ENCODE measurements at places on chromosomes 1 and 21. TPM values are rescaled to one million over a fixed set of nuclear protein-coding genes. Genes with fewer than 3 reads are reported as not detected.
A peak's percentile ranks its signal among the peaks of the same experiment; 100 is the strongest.

GRCh38 chr1:53332186-53332564, 4.3 kb upstream of the LRP8 start:
- no peak for DNase-seq

- DNase-seq, result no peak
Observed at GRCh38 chr1:53600561-53600960, 138.4 kb downstream of the GLIS1 start.

DNA sequence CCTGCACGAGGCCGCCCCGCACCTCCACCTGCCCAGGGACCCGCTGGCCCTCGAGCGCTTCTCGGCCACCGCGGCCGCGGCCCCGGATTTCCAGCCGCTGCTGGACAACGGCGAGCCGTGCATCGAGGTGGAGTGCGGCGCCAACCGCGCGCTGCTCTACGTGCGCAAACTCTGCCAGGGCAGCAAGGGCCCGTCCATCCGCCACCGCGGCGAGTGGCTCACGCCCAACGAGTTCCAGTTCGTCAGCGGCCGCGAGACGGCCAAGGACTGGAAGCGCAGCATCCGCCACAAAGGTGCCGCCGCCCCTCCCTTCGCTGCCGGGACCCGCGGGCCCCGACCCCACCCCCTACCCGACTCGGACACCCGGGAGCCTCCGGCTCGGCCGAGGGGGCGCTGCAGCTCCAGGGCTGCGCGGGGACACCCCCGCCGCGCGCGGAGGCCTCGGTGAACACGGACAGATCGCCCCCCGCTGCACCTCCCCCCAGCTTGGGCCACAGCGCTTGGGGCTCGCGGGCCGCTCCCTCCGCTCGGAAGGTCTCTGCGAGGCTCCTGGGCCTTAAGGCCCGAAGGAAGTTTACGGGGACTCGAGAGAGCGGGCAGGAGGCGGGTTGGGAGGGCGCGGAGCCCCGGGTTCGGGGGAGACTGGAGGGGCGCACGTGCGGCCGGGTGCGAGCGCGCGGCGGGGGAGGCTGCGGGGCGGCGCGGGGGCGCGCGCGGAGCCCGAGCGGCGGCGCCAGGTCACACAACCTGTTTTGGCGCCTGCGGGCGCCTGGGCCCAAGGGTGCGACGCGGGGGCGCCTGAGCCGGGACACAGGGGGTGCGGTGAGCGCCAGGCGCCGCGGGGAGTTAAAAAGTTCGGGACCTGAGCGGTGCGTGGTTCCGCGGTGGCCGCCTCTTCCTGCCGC, 1.2 kb downstream of the SAMD11 start:
- DNase-seq, result peak; percentile 79

GRCh38 chr1:240635466-240636256, 23.7 kb upstream of the GREM2 start:
- DNase-seq, result no peak

DCST1 gene
- polyA plus RNA-seq, result 0.13 TPM

ATP1A1 gene
- polyA plus RNA-seq, result 49.9 TPM
